H9 (cell line): ENCODE measurements at places on chromosomes 11 and 22. TPM values are rescaled to one million over a fixed set of nuclear protein-coding genes. Genes with fewer than 3 reads are reported as not detected.

The TRIM68 gene
- 7.5 and 9.9 TPM in 2 replicates for total RNA-seq

DNA sequence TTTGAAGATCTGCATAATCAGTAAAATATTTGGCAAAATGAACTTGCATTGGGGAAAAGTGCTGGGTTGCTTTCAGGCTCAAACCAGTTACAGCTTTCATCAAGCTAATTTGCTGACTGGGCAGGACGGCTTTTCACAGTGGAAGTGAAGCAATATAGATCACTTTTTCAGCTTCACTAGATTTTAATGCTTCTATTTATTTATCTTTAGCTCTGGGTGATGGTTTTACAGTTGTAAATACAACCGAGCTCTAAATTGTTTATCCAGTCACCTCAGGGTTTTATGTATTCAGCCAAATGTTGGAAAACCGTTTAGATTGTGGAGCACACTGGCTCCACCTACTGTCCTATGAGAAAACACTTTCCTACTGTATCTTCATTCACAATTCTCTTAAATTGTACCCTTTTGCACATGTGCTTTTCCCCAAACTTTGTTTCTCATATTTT lies 58.2 kb downstream of the ACER3 start:
- DNase-seq, result no peak
- no peak overlapping the region for H3K27ac ChIP-seq
- no peak overlapping the region for H3K4me3 ChIP-seq
- no peaks in the 10 kb centered on the region for H3K4me1 ChIP-seq

GRCh38 chr11:14223636-14224288 lies 135.2 kb downstream of the RRAS2 start:
- H3K4me1 ChIP-seq, result peaks cover 9% of the 10 kb centered on the region; the same call in 1 of the 2 replicates
- H3K36me3 ChIP-seq, result no peaks in the 10 kb centered on the region

DNA sequence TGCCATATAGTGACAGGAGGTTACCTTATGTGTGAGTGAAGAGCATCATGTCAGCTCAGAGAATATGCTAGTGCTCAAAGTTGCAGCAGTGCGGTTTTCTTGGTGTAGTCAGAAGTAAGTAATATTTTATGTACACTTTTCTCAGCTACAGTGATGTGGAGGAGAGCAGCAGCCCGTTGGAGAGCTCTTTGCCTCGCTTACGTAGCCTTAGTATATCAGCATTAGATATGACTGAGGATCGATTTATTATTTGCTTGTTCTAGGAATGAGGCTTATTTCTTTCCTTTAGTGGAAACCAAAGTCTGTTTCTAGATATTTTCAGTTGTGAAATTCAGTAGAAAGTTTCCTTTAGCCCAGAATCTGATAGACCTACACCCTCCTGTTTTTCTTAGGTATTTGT lies 63.6 kb downstream of the PPP2R1B start:
- no peak for DNase-seq
- H3K27ac ChIP-seq, result no peak overlapping the region
- H3K36me3 ChIP-seq, result peaks cover 8% of the 10 kb centered on the region

DNA sequence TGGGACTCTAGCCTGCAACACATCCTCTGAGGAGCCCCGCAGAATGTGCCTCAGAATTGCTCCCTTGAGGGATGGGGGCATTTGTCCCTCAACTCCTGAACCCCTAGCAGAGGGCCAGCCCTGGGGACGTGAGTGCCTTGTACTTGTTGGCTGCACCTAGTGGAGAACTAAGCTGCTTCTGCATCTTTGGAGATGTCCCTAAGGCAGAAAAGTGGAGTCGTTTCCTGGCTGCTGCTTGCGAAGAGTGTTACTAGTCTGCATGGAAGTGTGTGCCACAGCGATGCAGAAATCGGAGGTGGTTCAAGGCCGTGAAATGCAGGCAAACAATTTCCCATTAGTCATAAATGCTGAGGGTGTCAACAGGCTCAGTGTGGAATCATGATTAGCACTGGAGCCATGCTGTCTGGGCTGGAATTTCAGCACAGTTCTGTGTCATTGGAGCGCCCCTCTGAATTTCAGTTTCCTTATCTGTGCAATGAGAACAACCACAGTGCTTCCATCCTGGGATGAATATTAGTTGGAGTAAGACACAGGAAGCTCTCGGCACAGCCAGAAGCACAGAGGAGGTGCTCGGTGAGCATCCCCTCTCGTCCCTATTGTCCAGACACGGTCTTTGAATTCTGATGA lies 56.5 kb downstream of the MIAT start:
- H3K4me1 ChIP-seq, result no peaks in the 10 kb centered on the region; the same call in 1 of the 2 replicates
- no peak overlapping the region for H3K4me3 ChIP-seq
- H3K27ac ChIP-seq, result no peak overlapping the region
- H3K27me3 ChIP-seq, result no peaks in the 10 kb centered on the region
- no peak for DNase-seq

- no peak overlapping the region for H3K4me3 ChIP-seq
- H3K36me3 ChIP-seq, result peaks cover 36% of the 10 kb centered on the region
- no peaks in the 10 kb centered on the region for H3K27me3 ChIP-seq
- no peak for DNase-seq
Measured at GRCh38 chr11:88266919-88267318, 70.6 kb downstream of the CTSC start.

DNA sequence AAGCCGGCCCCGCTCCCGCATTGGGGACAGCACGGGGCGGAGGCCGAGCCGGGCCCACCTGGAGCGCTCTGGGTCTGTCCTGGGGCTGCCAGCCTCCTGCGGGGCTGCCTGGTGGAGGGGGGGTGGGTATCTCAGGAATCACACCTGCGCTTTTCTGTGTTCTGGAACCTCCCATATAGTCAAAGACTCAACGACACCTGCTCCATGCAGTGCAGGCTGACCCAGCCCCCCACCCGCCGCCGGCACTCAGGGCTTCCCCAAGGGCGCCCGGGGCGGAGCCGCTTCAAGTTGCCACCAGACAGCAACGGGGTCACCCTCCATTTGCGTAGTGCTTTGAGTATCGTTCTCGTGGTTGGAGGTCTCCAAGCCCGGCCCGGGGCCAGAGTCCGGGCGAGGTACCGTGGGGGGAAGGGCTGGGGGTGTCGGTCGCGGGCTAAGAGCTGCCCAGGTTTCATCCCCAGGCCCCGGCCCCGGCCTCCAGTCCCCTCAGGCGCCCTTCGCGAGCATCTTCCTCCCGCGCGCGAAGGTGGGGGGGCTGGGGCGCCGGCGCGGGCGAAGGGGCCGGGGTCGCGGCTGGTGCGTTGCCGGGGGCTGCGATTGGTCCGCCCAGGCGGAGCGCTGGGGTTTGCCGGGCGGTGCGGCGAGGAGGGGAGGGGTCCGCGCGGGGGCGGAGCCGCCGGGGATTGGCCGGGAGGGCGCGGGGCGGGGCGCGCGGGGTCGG lies 6.6 kb downstream of the TSPAN4 start:
- H3K4me1 ChIP-seq, result peaks cover 2% of the 10 kb centered on the region; the same call in 1 of the 2 replicates
- no peaks in the 10 kb centered on the region; the same call in 1 of the 2 replicates for H3K27me3 ChIP-seq
- peak overlapping the region; percentile 58 for H3K4me3 ChIP-seq
- peak; percentile 82 for DNase-seq

- H3K4me1 ChIP-seq, result no peaks in the 10 kb centered on the region
- H3K27me3 ChIP-seq, result peaks cover 77% of the 10 kb centered on the region
- DNase-seq, result peak; percentile 90
Measured at GRCh38 chr11:20599221-20600019, at the start of gene SLC6A5. Gene SLC6A5 (plus strand): TSS chr11:20599608. CDS start chr11:20599673, 65 bp downstream.

GRCh38 chr11:134519788-134520187 lies 107.7 kb upstream of the B3GAT1 start:
- H3K27ac ChIP-seq, result no peak overlapping the region
- no peak overlapping the region for H3K4me3 ChIP-seq
- H3K4me1 ChIP-seq, result no peaks in the 10 kb centered on the region
- H3K27me3 ChIP-seq, result no peaks in the 10 kb centered on the region
